Omental fat pad (tissue), 4 donors: ENCODE measurements at places on chromosomes 2 and 18. TPM values are rescaled to one million over a fixed set of nuclear protein-coding genes. Genes with fewer than 3 reads are reported as not detected.

The HYCC2 gene
- total RNA-seq, result 19.2 TPM

The SULT6B1 gene
- not detected for total RNA-seq

The SPDYA gene
- total RNA-seq, result 1.9 TPM

The CENPO gene
- total RNA-seq, result 14.2 TPM

The SEPTIN10 gene
- total RNA-seq, result 55.0 TPM

The EIF2AK3 gene
- 15.9 TPM for total RNA-seq

The GBX2 gene
- total RNA-seq, result not detected

The SPATA3 gene
- total RNA-seq, result not detected

The C2orf78 gene
- not detected for total RNA-seq

The SERPINB10 gene
- 1.7 TPM for total RNA-seq

The NLRC4 gene
- total RNA-seq, result 4.8 TPM

The NEUROD1 gene
- not detected for total RNA-seq

The ASTL gene
- total RNA-seq, result 3.3 TPM

The IL1RL1 gene
- total RNA-seq, result 58.4 TPM

The C2orf92 gene
- total RNA-seq, result 17.8 TPM

The POTEF gene
- not detected for total RNA-seq

The VWA3B gene
- 0.32 TPM for total RNA-seq
